ENCODE measurements at places on chromosomes 2 and 18. TPM values are rescaled to one million over a fixed set of nuclear protein-coding genes. Genes with fewer than 3 reads are reported as not detected.

CNGA3 gene
- total RNA-seq, result 0.06 TPM

WDR35 gene
- total RNA-seq, result 13.8 TPM

SCYGR1 gene
- not detected for total RNA-seq

PLGLB1 gene
- 1.5 TPM for total RNA-seq

IL1RL2 gene
- total RNA-seq, result not detected

KATNAL2 gene
- 1.3 TPM for total RNA-seq

FBXO41 gene
- 6.0 TPM for total RNA-seq

Data from A549 treated with RU486 at 1 μM for 4 hours (cell line).